ENCODE measurements at places on chromosomes 6 and 20. TPM values are rescaled to one million over a fixed set of nuclear protein-coding genes. Genes with fewer than 3 reads are reported as not detected.
A peak's percentile ranks its signal among the peaks of the same experiment; 100 is the strongest.

Gene EEF1A2
- 9.2 TPM for polyA plus RNA-seq

Gene KCNK15
- 0.10 TPM for polyA plus RNA-seq

Gene HTR1E
- polyA plus RNA-seq = 0.02 TPM

Gene C20orf202
- polyA plus RNA-seq = not detected

GRCh38 chr6:127475135-127475822 lies 16.1 kb upstream of the KIAA0408 start:
- no peak for DNase-seq
- no peaks in the 10 kb centered on the region for H3K27me3 ChIP-seq
- no peak overlapping the region for H3K27ac ChIP-seq
- H3K4me3 ChIP-seq = no peak overlapping the region
- peaks cover 61% of the 10 kb centered on the region for H3K36me3 ChIP-seq
- H3K4me1 ChIP-seq = no peaks in the 10 kb centered on the region

DNA sequence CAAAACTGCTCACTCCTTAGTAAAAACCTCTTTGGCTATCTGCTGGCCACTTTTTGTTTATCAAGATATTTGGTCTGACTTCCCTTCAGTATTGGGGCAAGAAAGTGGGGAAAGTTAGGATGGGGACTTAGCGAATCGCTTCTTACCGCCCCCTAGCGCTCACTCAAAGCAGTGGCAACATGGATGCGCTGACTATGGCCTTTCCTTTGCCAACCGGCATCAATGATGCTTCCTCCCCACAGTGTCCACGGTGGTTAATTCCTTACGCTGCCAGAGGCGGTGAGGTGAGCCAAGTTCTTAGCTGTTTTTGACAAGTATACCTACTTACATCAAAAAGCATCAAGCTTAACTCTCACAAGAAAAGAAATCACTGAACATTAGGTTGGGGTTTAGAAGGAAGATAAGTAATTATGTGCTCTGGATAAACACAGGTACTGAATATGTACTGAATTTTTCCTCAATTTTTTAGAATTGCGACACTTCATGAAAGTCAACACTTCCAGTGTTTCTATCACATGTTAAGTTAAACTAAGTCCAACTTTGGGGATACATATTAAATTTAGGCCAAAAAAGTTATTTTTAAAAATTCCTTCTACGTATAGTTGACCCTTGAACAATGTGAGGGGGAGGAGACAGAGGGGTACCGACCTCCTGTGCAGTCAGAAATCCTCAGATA lies 86.7 kb downstream of the GMDS start:
- H3K4me3 ChIP-seq = peak overlapping the region; percentile 34
- peaks cover 17% of the 10 kb centered on the region for H3K4me1 ChIP-seq
- H3K27ac ChIP-seq = no peak overlapping the region

- H3K27ac ChIP-seq = no peak overlapping the region
- H3K27me3 ChIP-seq = no peaks in the 10 kb centered on the region
- DNase-seq = no peak
- H3K36me3 ChIP-seq = no peaks in the 10 kb centered on the region
- H3K4me1 ChIP-seq = peaks cover 14% of the 10 kb centered on the region
- H3K4me3 ChIP-seq = no peak overlapping the region
These were observed 32.7 kb downstream of the SAYSD1 start for GRCh38 chr6:39082310-39082709.

DNA sequence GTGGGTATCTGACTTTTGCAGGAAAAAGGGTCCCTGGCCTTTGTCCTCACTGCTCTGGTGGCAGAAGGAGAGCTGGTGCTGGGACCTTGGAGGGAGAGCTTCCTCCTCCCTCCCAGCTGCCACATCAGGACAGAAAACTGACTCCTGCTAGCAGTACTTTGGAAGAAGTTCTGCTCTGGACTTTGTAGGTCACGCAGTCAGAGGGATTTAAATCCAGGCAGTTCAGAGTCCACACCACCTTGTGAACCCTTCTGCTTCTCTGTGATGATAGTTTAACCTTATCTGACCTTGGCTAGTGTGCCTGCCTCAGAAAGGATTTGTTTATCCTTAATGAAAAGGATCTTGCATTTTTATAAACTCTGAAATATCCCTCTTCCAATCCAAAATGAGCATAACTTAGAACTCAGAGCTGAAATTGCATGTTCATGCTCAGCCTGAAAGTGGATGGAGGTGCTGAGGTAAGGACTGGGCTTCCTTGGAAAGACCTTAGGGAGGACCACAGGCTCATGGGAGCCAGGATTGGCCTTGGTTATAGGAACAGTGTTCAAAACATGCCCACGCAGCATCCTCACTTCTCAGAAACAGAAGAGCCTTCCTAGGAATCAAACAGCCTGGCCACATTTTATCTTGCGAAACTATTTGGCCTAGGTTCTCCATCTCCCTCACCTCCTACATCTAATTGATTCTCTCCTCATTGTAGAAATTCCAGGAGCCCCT lies 123.9 kb upstream of the SASH1 start:
- H3K27ac ChIP-seq = no peak overlapping the region
- peaks cover 14% of the 10 kb centered on the region for H3K4me1 ChIP-seq
- no peak overlapping the region for H3K4me3 ChIP-seq
- no peak for DNase-seq
- H3K27me3 ChIP-seq = no peaks in the 10 kb centered on the region

DNA sequence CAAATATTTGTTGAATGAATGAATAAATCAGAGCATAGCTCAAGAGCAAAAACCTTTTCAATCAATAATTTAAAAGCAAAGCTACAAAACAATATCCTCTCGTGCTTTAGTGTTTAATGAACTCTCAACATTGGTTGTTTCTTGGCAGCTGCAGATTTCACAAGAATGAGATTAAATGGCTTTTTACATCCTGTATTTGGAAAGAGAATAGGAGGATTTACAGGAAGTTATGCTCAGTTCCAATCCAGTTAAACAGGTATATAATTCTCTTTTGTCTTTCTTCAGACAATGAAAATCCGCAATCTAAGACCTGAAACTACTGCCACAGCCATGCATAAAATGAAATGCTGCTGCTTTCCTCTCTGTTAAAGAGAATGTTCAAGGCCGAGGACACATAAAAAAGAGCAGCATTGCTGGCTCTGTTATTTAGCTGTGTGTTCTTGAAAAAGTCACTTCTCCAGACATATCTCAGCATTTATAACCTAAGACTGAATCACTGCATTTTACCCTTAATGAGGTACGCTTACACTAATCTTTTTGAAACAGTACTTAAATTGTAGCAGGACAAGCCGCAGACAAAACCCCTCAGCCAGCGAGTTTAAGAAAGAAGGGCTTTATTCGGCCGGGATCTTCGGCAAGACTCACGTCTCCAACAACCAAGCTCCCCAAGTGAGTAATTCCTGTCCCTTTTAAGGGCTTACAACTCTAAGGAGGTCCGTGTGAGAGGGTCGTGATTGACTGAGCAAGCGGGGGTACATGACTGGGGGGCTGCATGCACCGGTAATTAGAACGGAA lies 3.6 kb downstream of the C6orf52 start:
- H3K4me3 ChIP-seq = no peak overlapping the region
- H3K4me1 ChIP-seq = peaks cover 1% of the 10 kb centered on the region
- H3K27me3 ChIP-seq = no peaks in the 10 kb centered on the region
- no peak for DNase-seq
- H3K36me3 ChIP-seq = no peaks in the 10 kb centered on the region

- peaks cover 25% of the 10 kb centered on the region for H3K4me1 ChIP-seq
- H3K4me3 ChIP-seq = no peak overlapping the region
- H3K36me3 ChIP-seq = no peaks in the 10 kb centered on the region
- H3K27me3 ChIP-seq = no peaks in the 10 kb centered on the region
These were observed 37.6 kb upstream of the CCN6 start for GRCh38 chr6:112016320-112016719.

- no peaks in the 10 kb centered on the region for H3K36me3 ChIP-seq
- H3K27ac ChIP-seq = no peak overlapping the region
- H3K27me3 ChIP-seq = no peaks in the 10 kb centered on the region
- no peak overlapping the region for H3K4me3 ChIP-seq
- DNase-seq = no peak
These were observed 132.0 kb downstream of the PHACTR3 start for GRCh38 chr20:59736366-59736765.

GRCh38 chr6:105644691-105645090 lies 241.8 kb upstream of the PREP start:
- H3K27ac ChIP-seq = no peak overlapping the region
- no peak for DNase-seq
- no peaks in the 10 kb centered on the region for H3K4me1 ChIP-seq
- H3K27me3 ChIP-seq = no peaks in the 10 kb centered on the region
- H3K4me3 ChIP-seq = no peak overlapping the region

DNA sequence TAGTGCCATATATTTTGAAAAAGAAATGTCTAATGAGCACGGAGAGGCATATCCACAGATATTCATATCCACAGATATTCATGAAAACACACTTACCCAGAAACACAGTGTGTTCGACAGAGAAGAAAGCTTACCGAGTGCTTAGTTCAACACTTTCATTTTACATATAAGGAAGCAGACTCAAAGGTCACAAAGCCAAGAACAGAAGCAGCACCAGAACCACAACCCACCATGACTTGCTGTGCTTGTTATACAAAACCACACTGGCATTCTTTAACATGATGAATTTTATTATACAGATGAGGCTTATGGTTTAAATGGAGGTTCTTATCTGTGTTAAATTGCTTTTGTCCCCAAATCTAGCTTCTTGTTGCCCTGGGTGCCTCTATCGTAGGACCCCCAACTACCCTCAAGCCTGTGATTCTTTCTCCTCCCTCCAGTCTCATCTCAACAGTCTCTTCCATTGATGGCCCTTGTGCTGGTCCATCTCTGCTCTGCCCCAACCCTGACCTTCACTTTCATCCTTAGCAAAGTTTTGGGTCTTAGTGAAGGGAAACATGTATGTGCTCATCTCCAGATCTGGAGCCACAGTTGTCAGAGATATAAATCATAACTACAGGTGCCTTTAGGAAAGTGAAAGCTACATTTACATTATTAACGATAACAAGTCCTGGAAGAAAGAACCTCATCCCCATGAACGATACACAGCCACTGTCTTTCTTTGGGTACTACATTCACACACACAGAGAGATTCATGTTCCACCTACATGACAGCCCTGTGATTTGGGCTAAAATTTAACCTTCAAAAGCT lies 40.0 kb downstream of the SF3B5 start:
- H3K4me1 ChIP-seq = no peaks in the 10 kb centered on the region
- H3K27ac ChIP-seq = no peak overlapping the region
- H3K4me3 ChIP-seq = no peak overlapping the region
- no peaks in the 10 kb centered on the region for H3K36me3 ChIP-seq

Data from SK-N-SH (cell line).